SJSA1 (cell line): ENCODE measurements at places on chromosomes 11 and 22. TPM values are rescaled to one million over a fixed set of nuclear protein-coding genes. Genes with fewer than 3 reads are reported as not detected.

GRCh38 chr11:117914991-117915618, 14.1 kb downstream of the TMPRSS13 start:
- no peak overlapping the region for H3K27ac ChIP-seq
- H3K27me3 ChIP-seq, result no peaks in the 10 kb centered on the region
- H3K4me3 ChIP-seq, result no peak overlapping the region
- H3K36me3 ChIP-seq, result no peaks in the 10 kb centered on the region
- H3K4me1 ChIP-seq, result no peaks in the 10 kb centered on the region

DNA sequence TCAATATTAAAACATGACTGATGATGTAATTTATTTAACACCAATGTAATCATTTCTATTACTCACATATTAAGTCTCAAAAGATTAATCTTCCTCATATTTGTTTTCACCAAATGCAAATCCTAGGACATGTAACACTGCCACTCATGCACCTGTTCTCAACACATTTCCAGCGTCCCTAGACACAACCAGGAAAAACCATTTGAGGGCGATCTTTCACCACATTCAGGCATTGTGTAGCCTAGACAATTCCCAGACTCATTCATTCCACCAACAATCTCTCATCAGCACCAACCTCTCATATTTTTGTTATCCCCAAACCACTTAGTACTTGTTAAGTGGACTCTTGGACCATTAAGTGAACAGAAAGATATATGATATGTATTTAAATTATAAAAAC, 66.1 kb downstream of the SLC36A4 start:
- no peak overlapping the region for H3K4me3 ChIP-seq
- H3K27ac ChIP-seq, result no peak overlapping the region
- H3K36me3 ChIP-seq, result no peaks in the 10 kb centered on the region

- no peaks in the 10 kb centered on the region for H3K4me1 ChIP-seq
- no peaks in the 10 kb centered on the region for H3K36me3 ChIP-seq
- H3K27me3 ChIP-seq, result no peaks in the 10 kb centered on the region
- DNase-seq, result no peak
- H3K27ac ChIP-seq, result no peak overlapping the region
Measured at GRCh38 chr11:22304337-22304961, 33.7 kb upstream of the SLC17A6 start.

DNA sequence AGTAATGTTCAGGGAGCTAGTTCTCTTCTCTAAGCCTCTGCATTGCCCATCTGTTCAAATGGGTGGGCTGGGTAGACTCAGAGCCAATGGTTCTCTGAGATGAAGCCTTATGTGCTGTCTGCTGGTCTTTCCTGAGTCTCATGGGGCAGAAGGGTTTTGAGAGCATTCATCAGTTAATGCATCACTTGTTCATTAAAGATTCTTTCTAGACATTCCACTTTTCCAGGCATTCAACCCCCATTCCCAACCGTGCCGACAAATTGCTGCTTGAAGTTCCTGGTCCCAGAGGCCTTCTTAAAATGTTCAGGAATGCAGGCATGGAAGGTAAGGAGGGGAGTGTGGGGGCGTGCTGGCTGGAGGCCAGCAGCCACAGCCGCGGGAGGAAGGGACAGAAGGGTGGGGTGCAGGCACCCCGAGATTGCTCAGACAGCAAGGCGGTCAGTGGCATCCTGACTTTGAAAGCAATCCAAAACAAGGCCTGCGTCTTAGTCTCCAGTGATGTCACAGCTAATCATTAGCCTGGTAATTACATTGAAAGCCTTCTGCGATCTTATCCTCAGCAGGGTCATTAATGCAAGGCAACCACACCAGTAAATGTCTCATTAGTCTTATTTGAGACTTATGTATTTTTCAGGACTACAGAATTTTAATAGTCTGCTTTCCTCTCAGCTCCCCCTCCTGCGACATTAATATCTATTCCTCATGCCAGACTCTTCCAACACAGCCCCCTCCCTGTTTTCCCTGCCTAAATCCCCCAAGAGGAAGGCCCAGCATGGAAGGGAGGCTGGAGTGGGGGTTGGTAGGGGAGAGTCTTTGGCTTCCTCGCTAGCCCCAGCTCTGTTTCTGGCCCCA, 328.8 kb downstream of the MIAT start:
- peaks cover 13% of the 10 kb centered on the region; the same call in 1 of the 2 replicates for H3K27me3 ChIP-seq
- H3K4me1 ChIP-seq, result no peaks in the 10 kb centered on the region; the same call in 1 of the 2 replicates
- H3K36me3 ChIP-seq, result no peaks in the 10 kb centered on the region

- no peaks in the 10 kb centered on the region for H3K36me3 ChIP-seq
- DNase-seq, result no peak
- H3K4me1 ChIP-seq, result no peaks in the 10 kb centered on the region
- no peaks in the 10 kb centered on the region for H3K27me3 ChIP-seq
- H3K4me3 ChIP-seq, result no peak overlapping the region
- H3K27ac ChIP-seq, result no peak overlapping the region
Measured at GRCh38 chr11:95092549-95093324, 3.1 kb downstream of the ENDOD1 start.

DNA sequence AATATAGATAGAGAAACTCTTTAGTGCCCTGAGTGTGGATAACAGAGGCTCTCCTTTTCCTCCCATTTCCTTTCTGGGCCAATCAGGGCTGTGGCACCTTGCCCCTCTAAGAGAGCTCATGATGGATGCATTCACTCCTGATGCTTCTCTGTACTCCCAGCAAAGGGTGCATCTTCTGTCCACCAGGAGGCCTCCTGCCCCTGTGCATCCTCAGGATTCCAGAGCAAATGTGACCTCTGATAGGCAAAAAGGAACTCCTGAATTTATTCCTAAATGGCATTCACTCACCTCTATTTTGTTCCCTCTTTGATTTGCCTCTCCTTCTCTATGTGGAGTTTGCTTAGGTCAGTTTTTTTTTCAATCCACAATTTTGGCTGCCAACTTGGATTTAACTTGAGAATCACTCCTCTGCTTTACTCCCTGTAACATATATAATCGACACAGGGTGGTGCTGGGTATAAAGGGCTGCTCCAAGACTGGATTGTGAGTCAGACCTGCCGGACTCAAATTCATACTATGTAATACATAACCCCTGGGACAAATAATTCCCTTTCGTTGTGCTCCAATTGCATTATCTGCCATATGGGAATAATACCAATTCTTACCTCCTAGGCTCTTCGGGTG, 1.1 kb upstream of the MRGPRX4 start:
- H3K4me3 ChIP-seq, result no peak overlapping the region
- peak; percentile 47 for DNase-seq
- no peaks in the 10 kb centered on the region for H3K4me1 ChIP-seq
- no peaks in the 10 kb centered on the region for H3K36me3 ChIP-seq
- no peak overlapping the region for H3K27ac ChIP-seq
- peaks cover 37% of the 10 kb centered on the region for H3K27me3 ChIP-seq

- peak within 1 kb of the TSS; percentile 86 for H3K4me3 ChIP-seq
- peaks cover 18% of the 10 kb centered on the region for H3K4me1 ChIP-seq
- H3K27ac ChIP-seq, result peak within 1 kb of the TSS; percentile 67
- no peaks in the 10 kb centered on the region for H3K27me3 ChIP-seq
- DNase-seq, result peak; percentile 87
Measured at GRCh38 chr22:46250035-46250782, at the start of gene CDPF1. TSS of gene CDPF1 (minus strand) at chr22:46250293. CDS start at chr22:46248284, 2,009 bp downstream.

DNA sequence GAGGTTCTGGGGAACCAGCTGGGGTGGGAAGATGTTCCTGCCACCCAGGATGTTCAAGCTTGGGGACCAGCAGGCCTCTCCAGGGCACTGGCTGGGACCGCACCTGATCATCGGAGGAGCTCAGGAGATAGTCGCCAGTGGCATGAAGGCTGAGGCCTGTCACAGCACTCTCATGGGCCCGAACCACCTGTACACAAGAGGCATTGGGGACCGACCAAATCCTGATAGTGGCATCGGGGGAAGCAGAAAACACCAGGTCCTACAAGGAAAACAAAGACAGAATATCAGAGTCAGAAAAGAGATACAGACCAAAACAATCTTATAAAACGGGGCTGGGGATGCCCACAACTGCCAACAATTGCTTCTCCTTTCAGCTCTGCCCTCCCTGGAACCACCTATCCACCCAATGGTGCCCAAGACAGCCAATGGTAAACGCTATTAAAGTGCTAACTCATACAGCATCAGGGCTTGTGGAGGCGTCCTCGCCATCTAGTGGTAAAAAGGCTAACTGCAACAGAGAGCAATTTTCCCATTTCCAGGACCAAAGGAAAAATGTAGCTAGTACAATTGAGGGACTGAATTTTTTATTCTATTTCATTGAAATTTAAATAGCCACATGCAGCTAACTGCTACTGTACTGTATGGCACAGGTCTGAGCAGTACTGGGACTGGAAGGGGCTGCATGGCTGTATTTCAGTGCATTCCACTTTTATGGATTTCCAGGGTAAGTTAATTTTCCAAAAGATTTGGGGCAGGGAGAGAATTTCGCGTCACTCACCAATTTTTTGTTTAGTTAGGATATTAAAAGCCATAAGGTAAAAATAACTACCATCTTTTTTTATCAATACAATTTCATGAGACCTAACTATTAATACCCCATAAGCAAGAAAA, 7.1 kb downstream of the PRPF19 start:
- no peak overlapping the region for H3K4me3 ChIP-seq
- no peaks in the 10 kb centered on the region for H3K4me1 ChIP-seq

DNA sequence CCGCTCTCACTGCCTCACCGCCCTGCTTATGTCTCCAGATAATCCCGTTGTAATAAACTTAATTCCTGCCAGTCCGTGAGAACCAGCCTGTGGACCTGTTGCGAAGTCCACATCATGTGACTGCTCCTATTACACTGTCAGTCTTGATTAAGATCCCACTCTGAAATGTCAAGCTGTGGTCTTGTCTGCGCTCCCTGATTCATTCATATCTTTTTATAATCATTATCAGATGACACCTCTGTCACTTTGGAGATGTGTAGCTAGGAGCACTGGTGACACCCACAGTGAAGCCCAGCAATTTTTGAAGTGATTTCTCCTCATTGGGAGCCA, 377.3 kb downstream of the TBC1D22A start:
- peaks cover 7% of the 10 kb centered on the region for H3K4me1 ChIP-seq
- no peak overlapping the region for H3K27ac ChIP-seq
- DNase-seq, result no peak

- no peaks in the 10 kb centered on the region for H3K36me3 ChIP-seq
- DNase-seq, result no peak
- no peaks in the 10 kb centered on the region for H3K4me1 ChIP-seq
- H3K27ac ChIP-seq, result no peak overlapping the region
- H3K4me3 ChIP-seq, result no peak overlapping the region
Measured at GRCh38 chr11:19910931-19911330, 198.3 kb downstream of the NAV2 start.

- DNase-seq, result peak; percentile 95
- no peak overlapping the region for H3K4me3 ChIP-seq
- H3K36me3 ChIP-seq, result peaks cover 87% of the 10 kb centered on the region
Measured at GRCh38 chr22:36331306-36331911, 56.4 kb downstream of the MYH9 start.

DNA sequence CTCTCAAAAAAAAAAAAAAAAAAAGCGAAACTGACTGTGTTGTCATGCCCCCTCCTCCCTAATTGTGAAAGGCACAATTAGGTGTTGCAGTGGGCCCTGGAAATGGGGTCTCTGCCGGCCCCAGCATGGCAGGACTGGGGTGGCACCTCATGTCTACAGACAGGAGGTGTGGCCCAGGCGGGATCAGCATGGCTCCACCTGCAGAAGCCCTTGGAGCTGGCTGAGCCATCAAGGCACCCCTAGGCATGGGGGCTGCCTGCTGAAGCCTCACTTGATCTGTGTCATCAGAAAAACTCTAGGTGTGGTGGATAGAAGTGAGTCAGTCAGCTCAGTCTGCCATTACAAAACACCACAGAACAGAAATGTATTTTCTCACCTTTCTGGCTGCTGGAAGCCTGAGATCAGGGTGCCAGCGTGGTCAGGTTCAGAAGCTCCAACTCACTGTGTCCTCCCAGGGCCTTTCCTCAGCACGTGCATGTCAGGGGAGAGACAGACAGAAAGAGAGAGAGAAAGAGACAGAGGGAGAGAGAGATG, 10.1 kb upstream of the B4GALNT4 start:
- no peak for DNase-seq
- H3K4me3 ChIP-seq, result no peak overlapping the region
- no peak overlapping the region for H3K27ac ChIP-seq
- H3K36me3 ChIP-seq, result no peaks in the 10 kb centered on the region; the same call in 1 of the 2 replicates
- H3K4me1 ChIP-seq, result peaks cover 11% of the 10 kb centered on the region

DNA sequence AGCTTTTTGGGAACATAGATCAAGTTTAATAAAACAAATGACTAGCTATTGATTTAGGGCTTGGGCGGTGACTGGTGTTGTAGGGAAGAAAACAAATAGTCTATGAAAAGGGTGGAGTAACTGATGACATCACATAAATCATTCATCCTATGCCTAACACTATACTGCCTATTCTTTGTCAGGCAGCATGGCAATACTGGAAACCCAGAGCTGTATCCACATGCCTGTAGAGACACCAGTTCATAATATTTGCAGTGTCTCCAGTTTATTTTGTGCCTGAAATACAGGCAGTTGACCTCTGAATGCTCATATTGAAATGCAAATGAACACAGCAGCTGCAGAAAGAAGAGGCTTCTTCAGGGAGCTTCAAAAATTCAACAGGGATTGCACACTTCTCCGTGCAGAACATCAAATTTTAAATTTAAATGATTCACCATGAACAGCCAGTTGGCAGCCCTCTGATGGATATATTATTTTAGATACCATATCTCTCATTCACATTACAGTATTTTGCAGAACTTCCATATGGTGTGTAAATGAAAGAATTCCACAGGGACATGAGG, 283.1 kb upstream of the CTSC start:
- no peak overlapping the region for H3K27ac ChIP-seq
- no peaks in the 10 kb centered on the region for H3K27me3 ChIP-seq
- H3K4me3 ChIP-seq, result no peak overlapping the region
- H3K4me1 ChIP-seq, result no peaks in the 10 kb centered on the region
- no peak for DNase-seq

PANX3 gene
- total RNA-seq, result not detected in 2 replicates

SORL1 gene
- total RNA-seq, result 0.05 TPM in 1 of 2 replicates, not detected in the other

DCDC1 gene
- not detected in 2 replicates for total RNA-seq

TXNRD2 gene
- total RNA-seq, result 25.5 and 42.5 TPM in 2 replicates

KCNK4 gene
- total RNA-seq, result 0.31 TPM in 1 of 2 replicates, not detected in the other
